Right cardiac atrium (tissue), 5 donors: ENCODE measurements at places on chromosomes 11 and 22. TPM values are rescaled to one million over a fixed set of nuclear protein-coding genes. Genes with fewer than 3 reads are reported as not detected.

DNA sequence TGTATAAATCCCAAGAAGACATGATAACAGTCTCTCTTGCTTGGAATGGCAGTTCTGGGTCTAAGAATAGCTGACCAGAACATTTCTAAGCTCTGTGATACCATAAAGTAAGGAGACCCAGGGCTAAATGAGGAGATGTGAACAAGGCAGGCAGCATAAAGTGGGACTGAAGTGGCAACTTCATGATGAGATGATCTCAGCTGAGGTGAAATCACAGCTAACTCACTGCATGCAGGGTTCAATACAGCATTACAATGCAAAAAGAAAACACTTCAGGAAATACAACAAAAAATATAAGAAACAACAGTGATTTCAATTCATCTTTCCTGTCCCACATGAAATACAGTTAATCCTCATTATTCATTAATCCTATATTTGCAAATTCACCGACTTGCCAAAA is 44.6 kb downstream of the MRE11 start:
- no peak for DNase-seq

DNA sequence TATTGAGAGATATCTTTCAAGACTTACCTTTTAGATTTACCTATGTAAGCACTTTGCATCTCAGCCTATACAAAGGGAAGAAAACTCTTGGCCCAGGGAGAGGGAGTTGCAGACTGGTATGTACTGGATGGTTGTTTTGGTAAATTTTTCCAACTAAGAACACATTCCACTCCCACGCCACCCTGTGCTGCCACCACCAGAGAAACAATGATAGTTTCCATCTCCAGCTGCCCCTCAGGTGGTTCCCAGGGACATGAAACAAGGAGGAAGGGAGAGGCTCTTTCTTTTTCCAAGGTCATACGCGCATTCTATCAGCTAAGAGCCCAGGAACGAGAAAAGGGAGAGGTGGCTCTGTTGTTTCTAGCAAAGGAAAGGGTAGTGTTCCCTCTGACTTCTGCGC is 34.4 kb downstream of the CCDC34 start:
- DNase-seq = no peak

DNA sequence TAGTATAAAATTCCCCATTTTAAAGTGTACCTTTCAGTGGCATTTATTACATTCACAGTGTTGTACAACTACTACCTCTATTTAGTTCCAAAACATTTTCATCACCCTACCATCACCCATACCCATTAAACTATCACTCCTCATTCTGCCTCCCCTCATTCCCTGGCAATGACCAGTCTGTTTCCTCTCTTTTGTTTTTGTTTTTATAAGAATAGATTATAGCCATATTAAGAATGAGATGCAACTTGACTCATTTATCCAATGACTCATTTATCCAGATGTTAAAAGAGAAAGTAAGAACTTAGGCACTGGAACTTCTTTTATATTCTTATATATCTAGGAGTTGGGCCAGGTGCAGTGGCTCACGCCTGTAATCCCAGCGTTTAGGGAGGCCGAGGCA is 156.3 kb downstream of the FAT3 start:
- no peak for DNase-seq

GRCh38 chr11:108536783-108537182 is 38.6 kb upstream of the POGLUT3 start:
- DNase-seq = no peak

DNA sequence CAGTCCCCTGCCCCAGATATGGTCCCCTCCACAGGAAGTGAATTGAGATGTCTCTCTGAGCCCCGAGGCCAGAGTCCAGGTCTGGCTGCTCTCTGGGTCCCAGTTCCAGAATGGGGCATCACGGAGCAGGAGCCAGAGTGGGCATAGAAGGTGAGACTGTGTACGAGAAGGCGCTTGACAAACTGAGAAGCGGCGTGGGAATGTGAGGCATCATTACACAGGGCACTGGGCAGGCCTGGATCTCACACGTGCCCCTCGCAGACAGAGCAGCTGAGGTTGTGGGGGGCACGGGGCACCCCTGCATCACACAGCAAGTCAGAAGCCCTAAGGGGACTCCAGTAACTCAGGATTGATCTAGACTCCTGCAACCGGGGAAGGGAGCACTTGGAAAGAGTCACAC is 9.2 kb downstream of the STARD10 start:
- peak; percentile 26 for DNase-seq

- DNase-seq = no peak
Measured at GRCh38 chr11:16778876-16779275, 40.4 kb downstream of the C11orf58 start.

DNA sequence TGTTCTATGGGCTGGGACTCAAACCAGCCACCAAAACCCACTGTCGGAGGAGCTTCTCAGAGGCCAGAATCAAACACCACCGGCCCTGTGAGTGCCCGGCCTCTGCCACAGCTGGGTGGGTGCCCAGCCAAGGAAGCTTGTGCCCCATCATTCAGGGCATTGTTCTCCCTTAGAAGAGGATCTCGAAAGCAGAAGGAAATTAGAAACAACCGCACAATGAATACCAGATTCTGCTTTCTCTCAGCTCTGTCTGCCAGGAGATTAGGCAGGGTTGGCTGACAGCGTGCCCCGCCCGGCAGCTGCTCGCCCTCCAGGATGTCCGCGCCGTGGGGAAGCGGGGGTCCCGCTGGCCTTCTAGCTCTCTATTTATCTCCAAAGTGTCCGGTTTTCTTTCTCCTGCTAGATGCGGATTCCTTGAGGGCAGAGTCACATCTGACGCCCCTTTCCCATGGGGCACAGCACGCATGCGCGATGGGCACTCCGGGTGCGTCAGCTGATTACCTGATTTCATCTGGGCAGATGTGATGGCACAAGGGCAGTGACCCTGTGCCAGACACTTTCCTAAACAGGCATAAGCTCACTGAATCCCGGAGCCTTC is 25.5 kb downstream of the SCGB1A1 start:
- peak; percentile 92 for DNase-seq

- no peak for DNase-seq
Measured at GRCh38 chr11:83666149-83666548, 380.0 kb upstream of the CCDC90B start.

- DNase-seq = no peak
Measured at GRCh38 chr11:20654038-20654437, 15.3 kb upstream of the NELL1 start.

DNA sequence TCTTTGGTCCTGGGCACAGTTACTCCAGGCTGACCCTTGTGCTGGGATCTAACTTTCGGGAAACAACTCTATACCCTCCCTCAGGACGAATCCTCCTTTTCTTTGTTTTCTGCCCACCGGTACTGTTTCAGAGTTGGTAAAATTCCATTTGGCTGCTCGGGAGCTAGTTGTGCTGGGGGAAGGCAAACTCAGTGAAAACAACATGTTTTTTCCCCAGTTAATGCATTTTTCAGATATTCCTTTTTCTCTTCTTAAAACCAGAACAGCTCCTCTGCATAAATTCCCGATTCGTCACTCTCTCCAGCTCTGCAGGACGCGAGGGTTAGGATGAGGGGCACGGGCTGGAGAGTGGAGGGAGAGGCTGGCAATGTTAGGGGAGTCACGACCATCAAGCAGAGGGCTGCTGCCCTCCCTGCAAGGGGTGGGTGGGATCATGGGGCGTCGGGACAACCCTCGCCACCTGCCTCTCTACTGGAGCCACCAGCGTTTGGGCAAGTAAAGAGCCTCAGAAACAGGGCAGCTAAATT is 31.3 kb downstream of the LRRC10B start:
- DNase-seq = no peak

- no peak for DNase-seq
Measured at GRCh38 chr11:121210445-121211080, 82.0 kb upstream of the SC5D start.

GRCh38 chr11:104997288-104997687 is 25.7 kb downstream of the CASP5 start:
- no peak for DNase-seq

GRCh38 chr22:17243524-17243923 is 24.3 kb upstream of the ADA2 start:
- DNase-seq = no peak

DNA sequence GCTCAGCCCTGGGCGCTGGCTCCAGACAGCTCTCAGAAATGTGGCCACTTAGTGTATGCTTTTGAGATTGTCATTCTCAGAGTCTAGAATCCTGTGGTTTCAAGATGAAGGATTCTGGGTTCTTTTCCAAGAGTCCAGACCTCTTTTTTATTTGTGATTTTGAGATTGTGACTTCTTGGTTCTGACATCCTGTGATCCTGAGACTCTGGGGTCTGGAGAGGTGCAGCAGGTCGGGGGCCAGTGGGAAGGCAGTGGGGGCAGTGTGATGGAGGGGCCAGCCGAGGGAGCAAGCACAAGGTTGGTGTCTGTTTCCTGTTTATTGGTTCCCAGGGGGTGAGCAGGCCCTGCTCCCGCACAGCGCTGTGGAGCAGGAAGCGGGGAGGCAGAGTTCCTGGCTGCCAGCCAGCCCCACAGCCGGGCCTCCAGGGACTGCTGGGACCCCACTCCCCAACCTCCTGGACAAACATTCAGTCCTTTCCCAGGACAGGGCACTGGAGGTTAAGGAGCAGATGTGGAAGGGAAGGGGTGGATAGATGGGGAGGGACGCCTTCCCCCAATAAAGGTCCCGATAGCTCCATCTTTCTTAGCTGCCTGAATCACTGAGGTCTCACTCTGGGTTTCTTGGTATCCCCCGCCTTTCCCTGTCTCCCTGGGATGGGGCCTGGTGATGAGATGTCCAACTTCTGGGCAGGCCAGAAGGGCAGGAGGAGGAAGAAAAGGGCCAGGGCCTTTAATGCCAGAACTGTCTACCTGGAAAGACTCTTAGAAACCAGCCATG is 13.7 kb downstream of the ARHGEF17 start:
- DNase-seq = peak; percentile 90

DNA sequence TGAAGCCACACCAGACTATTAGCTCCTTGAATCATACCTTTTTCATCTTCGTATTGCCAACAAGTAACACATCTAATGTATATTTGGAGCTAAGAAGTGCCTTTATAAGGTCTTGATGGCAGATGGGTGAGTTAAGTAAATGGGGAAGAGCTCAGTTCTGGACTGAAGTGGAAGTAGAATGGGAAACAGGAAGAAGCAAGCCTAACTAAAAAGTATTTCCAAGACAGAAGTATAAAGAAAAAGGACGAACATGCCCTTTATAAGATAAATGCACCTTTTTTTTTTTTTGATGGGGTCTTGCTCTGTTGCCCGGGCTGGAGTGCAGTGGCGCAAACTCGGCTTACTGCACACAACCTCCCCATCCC is 14.5 kb downstream of the CRTAM start:
- no peak for DNase-seq

DNA sequence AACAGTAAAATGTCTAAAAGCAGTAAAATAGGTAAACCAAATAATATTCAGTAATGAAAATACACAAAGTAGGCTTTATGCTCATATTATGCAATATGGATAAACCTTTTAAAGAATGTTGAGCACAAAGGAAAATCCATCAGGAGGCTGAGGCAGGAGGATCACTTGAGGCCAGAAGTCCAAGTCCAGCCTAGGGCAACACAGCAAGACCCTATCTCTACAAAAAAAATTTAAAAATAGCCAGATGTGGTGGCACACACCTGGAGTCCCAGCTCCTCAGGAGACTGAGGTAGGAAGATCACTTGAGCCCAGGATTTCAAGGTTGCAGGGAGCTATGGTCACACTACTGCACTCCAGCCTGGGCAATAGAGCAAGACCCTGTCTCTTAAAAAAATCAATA is 17.7 kb upstream of the LMO2 start:
- DNase-seq = no peak

DNA sequence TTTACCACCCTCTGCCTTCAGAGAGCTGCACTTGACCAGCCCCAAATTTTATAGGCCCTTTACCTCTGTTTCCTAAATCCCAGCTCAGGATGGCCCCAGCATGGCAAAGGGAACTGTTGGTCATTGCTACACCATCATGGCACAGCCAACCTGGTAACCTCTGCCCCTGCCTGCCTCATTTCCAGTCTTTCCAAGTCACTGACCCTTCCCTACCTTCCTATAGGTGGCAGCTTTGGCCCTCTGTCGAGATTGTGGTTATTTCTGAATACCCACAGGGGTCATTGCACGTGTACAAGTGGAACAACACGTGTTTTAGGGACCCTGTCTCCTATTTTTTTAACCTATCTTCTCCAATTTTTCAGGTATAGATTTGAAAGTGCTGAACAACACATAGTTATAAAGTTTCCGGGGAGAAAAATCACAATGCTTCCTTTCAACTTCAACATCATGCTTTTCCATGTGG is 2.8 kb downstream of the GALNT18 start:
- no peak for DNase-seq

- no peak for DNase-seq
Measured at GRCh38 chr22:46916886-46917770, 154.7 kb downstream of the TBC1D22A start.

The B3GAT1 gene
- polyA plus RNA-seq = 0.18 TPM

The STK33 gene
- polyA plus RNA-seq = 14.1 TPM

The MMP12 gene
- not detected for polyA plus RNA-seq

The CELF1 gene
- 26.9 TPM for polyA plus RNA-seq

The ACRV1 gene
- not detected for polyA plus RNA-seq

The ZP1 gene
- 0.16 TPM for polyA plus RNA-seq

The OR2D2 gene
- not detected for polyA plus RNA-seq

The ZNF70 gene
- 1.9 TPM for polyA plus RNA-seq

The BRSK2 gene
- 2.3 TPM for polyA plus RNA-seq

The KREMEN1 gene
- polyA plus RNA-seq = 37.2 TPM

The C22orf42 gene
- polyA plus RNA-seq = not detected

The OR52A1 gene
- not detected for polyA plus RNA-seq

The OR52I2 gene
- polyA plus RNA-seq = not detected
